ENCODE measurements at places on chromosomes 7 and 10. TPM values are rescaled to one million over a fixed set of nuclear protein-coding genes. Genes with fewer than 3 reads are reported as not detected.
A peak's percentile ranks its signal among the peaks of the same experiment; 100 is the strongest.

DNA sequence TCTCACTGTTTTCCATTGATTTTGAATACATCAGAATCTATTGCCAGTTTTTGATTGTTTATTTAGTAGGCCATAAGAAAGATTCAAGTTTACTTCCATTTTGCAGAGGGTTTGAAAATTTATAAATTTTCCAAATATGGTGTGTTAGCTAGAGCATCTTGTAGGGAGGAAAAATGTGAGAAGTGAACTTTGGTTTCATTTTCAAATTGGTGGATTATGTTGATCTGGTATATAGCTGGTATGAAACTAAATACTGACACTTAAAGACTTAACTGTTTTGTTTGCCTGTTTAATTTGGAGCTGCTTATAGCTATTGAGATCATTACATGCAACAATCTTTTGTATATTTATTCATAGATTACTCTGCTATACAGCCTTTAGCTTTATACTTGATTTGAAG, 108.1 kb downstream of the ADAM22 start:
- no peak for DNase-seq

DNA sequence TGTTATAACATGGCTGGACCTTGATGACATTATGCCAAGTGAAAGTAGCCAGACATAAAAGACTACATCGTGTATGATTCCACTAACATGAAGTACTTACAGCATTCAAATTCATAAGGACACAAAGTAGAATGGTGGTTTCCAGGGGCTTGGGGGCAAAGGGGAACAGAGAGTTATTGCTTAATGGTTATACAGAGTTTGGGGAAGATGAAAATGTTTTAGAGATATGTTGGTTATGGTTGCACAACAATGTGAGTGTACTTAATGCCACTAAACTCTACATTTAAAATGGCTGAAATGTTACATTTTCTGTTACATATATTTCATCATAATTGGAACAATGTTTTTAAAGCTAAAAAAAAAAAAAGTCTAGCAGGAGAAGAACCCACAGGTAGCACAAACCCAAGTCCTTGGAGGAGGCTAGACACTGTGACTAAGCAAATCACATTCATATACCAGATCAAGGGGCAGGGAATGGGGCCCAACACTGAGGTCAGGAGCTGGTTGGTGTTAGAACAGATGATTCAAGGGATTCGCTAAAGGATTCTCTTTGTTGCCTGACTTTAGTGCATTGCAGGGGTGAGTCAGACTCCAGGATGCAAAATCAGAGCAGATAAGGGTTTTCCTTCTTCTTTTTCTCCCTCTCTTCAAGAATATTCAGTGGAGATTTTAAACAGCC, 25.1 kb upstream of the AOAH start:
- peak; percentile 91 for DNase-seq

DNA sequence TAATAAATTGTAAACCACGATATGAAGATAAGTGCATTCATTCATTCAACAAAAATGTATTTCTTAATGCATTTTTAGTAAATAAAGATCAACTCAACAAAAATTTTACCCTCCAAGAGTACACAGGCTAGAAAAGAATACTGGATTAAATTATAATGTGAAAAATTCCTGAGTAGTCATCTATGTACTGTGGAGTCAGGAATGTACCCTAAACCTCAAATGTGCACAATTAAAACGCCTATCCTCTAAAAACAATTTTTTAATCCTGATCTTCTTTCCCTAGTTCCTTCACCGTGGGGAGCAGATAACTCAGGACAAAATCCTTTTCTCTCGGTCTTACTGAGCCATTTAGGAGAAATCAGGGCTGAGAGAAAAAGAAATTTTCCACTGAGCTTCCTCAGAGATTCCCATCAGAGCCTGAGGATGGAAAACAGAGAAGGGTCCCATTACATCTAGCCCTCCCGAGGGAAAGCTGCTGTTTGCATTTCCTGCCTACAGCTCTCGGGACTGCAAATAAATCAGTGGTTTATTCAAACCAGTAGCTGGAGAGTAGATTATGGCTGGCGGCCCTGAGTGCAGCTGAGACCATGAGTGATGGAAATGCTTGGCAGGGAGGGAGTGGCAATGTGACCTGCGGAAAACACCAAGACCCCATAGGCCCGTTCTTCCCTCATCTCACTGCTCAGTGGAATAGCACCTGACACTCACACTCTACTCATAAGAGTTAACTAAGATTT, 7.4 kb downstream of the TAS2R40 start:
- no peak for DNase-seq

The SLC26A5 gene
- total RNA-seq = not detected

DNA sequence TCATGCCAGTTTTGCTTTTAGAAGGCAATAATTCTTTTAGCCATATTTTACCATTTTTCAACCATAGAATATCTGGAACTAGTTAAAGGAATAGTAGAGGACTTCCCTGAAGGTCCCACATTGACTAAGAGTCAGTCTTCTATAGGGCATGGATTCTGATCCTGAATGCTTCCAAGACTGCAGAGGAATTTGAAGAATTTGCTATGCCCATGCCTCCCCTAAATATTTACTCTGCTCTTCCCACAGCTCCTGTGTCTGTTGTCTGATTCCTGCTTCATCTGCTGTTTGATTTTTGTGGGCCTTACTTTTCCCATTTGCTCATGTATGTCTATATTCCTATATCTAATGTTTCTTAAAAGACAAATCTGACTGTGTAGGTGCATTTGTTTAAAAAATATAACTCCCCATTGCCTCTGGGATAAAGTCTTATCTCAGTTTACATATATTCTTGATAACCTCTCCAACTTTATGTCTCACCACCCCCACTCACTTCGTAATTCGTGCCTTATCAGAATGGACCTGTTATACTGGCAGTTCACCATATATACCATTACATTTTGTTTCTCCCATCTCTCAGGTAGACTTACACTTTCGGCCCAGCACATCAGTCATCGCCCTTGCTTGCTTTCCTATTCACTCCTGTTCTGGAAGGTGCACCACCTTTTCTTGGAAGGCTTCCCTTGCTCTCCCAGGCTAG, 33.9 kb downstream of the LRRC4 start:
- peak; percentile 16 for DNase-seq

GRCh38 chr7:17506095-17506494, 207.6 kb downstream of the AHR start:
- no peak for DNase-seq

DNA sequence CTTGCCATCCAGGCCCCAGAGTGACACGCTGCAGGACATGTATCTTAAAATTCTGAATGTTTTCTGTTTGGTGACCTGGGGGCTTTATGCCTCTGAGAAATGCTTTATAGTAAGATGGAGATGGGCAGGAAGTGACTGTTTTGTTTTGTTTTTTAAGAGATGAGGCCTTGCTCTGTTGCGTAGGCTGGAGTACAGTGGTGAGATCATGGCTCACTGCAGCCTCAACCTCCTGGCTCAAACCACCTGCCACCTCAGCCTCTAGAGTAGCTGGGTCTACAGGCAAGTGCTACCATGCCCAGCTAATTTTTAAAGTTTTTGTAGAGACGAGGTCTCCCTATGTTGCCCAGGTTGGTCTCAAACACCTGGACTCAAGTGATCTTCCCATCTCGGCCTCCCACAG, 20.6 kb downstream of the ZNF777 start:
- no peak for DNase-seq

All from renal cortical epithelial cell (primary cell).